Stomach (tissue), 19 donors: ENCODE measurements at places on chromosomes 4 and X. TPM values are rescaled to one million over a fixed set of nuclear protein-coding genes. Genes with fewer than 3 reads are reported as not detected.
A peak's percentile ranks its signal among the peaks of the same experiment; 100 is the strongest.

The CFAP99 gene
- polyA plus RNA-seq: not detected

DNA sequence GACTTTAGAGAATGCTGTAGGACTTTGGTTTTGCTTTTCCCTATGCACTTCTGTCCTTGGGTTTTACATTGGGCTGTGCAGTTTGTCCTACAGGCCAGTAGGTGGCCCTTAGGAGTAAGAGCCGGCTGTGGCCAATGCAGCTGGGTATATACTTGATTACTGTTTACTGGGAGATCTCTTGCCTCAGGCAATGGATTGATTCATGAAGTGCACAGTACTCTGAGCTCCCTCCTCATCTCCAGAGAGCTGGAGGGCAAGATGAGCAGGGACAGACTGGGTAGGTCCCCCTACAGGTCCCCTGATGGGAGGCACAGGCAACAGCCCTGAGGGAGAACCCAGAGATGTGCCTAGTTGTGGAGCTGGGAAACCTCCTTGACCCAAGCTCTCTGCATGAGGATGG is 103.8 kb upstream of the QRFPR start:
- DNase-seq: peak; percentile 40

The BLOC1S4 gene
- 8.9 TPM for polyA plus RNA-seq

DNA sequence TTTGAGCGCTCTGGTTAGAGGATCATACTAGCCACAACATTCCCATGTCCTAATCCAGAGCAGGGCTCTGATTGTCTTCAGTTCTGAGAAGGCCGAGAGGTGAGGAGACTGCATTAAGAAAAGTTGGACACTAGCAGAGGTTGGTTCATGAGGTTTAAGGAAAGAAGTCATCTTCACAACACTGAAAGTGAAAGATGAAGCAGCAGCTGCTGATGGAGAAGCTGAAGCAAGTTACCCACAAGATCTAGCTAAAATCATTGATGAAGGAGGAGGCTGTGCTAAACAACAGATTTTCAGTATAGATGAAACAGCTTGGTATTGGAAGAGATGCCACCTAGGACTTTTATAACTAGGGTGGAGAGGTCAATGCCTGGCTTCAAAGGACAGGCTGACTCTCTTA is 36.8 kb downstream of the RAP1GDS1 start:
- DNase-seq: no peak

GRCh38 chr4:8391071-8391470 is 49.5 kb downstream of the ACOX3 start:
- DNase-seq: no peak

GRCh38 chr4:122584519-122584918 is 36.3 kb downstream of the IL21 start:
- no peak for DNase-seq

GRCh38 chr4:76758290-76758882 is 139.6 kb downstream of the SOWAHB start:
- DNase-seq: no peak

DNA sequence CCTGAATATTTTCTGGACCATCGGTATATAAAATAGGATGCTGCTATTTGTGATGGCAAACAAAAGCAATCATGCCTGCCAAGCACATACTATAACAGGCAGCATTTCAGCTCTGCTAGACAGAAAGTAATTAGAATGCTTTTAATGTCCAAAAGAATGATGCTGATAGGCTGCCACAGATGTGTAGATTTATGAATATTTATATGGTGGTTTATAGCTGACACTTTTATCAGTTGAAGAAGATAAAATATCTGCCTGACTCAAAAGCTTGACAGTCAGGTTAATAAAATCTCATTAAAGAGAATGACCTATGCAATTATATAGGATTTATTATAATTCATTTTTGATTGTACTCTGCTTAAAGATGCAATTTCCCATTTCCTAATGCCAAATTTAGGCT is 4.0 kb downstream of the BEND4 start:
- DNase-seq: no peak

GRCh38 chr4:15690020-15690809 is 8.6 kb downstream of the FAM200B start:
- peak; percentile 55 for DNase-seq

DNA sequence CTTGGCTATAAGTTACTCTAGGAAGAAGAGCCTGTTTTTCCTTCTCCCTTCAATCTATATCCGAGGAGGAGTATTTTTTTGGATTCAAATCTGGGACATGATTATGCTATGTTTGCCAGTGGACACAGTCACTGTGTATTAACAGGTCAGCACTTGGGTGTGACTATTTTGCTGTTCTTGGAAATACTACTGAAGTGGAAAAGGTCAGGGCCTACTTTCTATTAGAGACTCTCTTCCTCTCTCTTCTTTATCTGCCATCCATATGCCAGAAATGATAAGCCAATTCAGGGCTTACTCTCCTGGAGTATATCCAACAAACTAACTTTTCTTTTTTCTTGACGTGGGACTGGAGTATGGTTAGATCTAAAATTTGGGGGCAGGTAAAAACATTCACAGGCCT is 40.5 kb downstream of the MID1IP1 start:
- no peak for DNase-seq

GRCh38 chr4:109728385-109728784 is 1.5 kb downstream of the PLA2G12A start:
- DNase-seq: no peak

DNA sequence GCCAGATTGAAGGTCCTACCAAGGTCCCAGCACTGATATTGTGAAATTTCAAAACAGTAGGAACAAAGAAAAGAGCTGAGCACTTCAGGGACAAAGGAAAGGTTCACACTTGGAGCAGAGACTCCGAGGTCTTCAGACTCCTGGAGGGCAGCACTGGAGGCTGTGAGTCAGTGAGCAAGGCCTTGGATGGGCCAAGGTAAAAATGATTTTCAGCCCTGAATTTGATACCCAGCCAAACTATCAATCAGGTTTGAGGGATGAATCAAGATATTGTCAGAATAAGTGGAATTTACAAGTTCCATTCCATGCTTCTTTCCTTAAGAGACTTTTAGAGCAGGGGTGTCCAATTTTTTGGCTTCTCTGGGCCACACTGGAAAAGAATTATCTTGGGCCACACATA is 111.7 kb downstream of the ADRA2C start:
- DNase-seq: no peak

The CXXC4 gene
- 0.50 TPM for polyA plus RNA-seq

The PRKG2 gene
- 0.23 TPM for polyA plus RNA-seq

The GPM6B gene
- polyA plus RNA-seq: 5.8 TPM

DNA sequence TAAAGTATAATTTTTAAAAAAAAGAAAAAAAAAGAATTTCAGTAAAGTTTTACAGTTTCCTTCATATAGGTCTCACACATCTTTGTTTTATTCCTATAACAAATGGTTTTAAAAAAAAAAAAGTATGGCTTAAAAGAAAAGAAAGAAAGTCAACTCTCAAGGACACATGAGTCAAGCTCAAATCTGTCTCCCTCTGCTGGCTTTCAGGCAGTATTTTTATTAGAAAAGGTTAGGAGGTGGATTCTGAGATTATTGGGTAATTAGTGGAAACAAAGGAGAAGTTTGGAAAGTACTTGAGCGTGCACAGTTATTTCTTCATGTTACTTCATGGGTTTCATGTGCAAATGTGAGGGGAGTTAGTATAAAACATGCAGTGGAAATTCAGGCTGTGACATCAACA is 36.6 kb upstream of the BTC start:
- no peak for DNase-seq

DNA sequence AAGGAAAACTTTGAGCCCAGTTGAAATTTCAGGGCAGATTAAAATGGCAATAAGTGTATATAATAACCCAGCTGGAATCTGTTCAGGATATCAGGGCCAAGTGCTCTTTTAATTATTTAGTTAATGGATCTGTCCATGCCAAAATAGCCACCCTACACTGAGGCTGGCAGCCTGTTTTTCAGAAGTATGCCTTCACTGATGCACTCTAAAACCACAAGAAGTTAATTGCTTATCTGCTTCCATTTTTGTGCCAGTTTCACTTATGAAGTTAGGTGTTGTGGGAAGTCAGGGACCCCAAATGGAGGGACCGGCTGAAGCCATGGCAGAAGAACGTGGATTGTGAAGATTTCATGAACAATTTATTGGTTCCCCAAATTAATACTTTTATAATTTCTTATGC is 960.3 kb downstream of the C4orf33 start:
- no peak for DNase-seq

The PHKA1 gene
- polyA plus RNA-seq: 4.9 TPM

DNA sequence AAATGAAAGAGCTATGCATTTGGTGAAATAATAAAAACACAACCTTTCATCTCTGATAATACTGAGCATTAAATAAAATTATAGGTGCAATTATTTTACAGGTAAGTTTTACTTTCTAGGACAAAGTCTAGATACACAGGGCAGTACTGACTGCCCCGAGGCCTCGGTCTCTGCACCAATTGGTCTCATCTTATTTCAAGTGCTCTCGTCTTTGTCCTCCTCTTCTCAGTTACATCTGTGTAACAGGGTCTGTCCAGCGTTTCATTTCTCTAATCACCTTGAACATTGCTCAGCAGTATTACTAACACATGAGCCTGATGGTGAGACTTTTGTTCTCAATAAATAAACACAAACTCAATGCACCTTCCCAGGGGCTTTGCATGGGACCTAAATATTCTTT is 44.5 kb downstream of the SORBS2 start:
- DNase-seq: no peak

- no peak for DNase-seq
These were observed 234.5 kb downstream of the HNRNPD start for GRCh38 chr4:82139287-82139686.

GRCh38 chrX:15567886-15568616 is 32.7 kb downstream of the ACE2 start:
- no peak for DNase-seq
